Stimulated activated CD8-positive, alpha-beta memory T cell treated with anti-CD3 and anti-CD28 coated beads, Interleukin-4, amount 100 ng/mL, for 1 hour (primary cell): ENCODE measurements at places on chromosomes 7 and 10.

GRCh38 chr10:59709395-59710125 is at the start of gene SLC16A9:
Gene SLC16A9, minus strand, starts transcription at chr10:59709850. Its CDS starts 25,559 bp downstream, at chr10:59684291.
- no peak for DNase-seq

DNA sequence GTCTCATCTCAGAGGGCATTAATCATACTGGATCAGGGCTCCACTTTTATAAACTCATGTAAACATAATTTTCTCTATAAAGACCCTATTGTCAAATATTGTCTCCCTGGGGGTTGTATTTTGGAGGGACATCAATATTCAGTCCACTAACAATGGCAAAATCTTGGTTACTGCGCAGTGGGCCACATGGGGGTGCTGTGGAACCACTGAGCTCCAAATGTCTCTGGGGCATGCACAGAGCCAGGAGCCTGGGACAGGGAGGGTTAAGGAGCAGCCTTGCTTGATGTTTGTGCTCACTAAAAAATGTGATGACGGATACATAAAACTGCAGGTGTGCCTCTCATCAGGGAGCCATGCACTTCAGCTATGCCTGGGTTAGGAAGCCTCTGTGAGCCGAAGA is 62.1 kb upstream of the PRSS58 start:
- DNase-seq, result no peak

DNA sequence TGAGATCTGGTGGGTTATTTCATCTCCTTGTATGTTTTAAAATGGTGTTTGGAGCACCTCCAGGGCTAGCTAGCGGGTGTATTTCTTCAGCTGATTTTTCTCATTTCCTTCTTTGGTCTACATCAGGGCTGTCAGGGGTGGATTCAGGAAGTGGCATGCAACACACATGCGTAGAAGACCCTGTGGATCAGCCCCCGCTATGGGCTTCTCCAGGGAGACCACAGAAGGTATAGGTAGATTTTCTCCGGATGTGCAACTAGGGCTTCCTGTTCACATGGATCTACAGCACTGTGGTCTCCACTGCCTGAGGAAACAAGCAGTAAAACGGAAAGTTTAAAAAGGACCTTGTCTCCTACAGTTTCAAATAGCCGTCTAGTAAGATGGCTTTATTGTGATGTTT is 10.4 kb downstream of the NUB1 start:
- no peak for DNase-seq

GRCh38 chr7:105133358-105133757 is 119.4 kb downstream of the KMT2E start:
- no peak for DNase-seq

GRCh38 chr7:50267525-50268041 is 36.9 kb upstream of the IKZF1 start:
- no peak for DNase-seq

- no peak for DNase-seq
Measured at GRCh38 chr10:95513941-95514392, 47.2 kb downstream of the SORBS1 start.

- DNase-seq, result no peak
Measured at GRCh38 chr10:27065084-27065483, 35.2 kb downstream of the ANKRD26 start.

GRCh38 chr10:8444630-8445029 is 390.1 kb downstream of the GATA3 start:
- peak; percentile 31 for DNase-seq

DNA sequence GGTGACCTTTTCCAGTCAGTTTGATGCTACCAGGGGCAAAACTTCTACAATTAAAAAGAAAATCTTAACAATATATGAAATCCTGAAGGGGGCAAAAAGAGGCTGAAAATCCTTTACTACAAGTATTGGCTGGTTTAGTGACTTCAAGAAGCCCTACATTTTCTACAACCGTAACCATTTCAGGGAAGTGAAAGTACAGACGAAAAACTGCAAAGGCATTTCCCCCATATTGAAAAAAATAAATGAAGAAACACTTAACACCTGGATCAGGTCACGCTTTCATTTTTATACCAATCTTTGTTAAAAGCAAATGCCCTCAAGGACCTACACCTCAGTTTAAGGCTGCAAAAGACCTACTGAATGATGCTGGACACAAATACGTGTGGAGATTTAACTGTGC is 38.6 kb downstream of the IL6 start:
- no peak for DNase-seq

GRCh38 chr7:18835001-18835690 is 282.3 kb downstream of the TWIST1 start:
- DNase-seq, result no peak

DNA sequence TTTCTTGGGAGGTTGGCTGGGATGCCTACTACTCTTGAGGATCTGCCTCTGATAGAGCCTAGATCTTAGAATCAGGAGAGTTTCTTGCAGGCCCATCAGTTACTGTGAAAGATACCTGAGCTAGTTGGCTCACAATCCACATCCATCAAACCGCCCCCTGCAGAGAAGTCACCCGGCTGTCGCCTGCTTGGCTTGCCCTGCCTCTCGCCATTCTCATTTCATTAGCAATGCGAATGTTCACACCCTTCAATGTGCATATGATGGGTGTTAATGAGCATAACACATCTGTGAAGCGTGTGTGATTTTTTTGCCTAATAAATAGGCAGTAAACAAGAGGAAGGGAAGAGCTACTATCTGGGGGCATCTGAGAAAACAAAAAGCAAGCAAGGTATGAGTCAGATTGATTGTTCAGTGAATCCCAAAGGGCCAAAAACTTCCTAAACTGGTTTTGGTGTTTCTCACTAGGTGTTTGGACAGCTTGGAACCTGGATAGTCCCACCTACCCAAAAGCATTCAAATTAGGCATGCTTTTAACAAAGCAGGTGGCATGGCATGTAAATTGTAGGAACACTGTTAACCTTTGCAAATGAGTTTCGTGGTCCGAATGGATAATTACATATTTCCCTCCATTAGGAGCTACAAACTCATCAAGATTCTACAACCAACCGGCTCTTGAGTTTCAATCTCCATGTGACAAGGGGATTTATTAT is 272.3 kb upstream of the C7orf33 start:
- no peak for DNase-seq

- no peak for DNase-seq
Measured at GRCh38 chr10:3954615-3955014, 169.6 kb upstream of the KLF6 start.

DNA sequence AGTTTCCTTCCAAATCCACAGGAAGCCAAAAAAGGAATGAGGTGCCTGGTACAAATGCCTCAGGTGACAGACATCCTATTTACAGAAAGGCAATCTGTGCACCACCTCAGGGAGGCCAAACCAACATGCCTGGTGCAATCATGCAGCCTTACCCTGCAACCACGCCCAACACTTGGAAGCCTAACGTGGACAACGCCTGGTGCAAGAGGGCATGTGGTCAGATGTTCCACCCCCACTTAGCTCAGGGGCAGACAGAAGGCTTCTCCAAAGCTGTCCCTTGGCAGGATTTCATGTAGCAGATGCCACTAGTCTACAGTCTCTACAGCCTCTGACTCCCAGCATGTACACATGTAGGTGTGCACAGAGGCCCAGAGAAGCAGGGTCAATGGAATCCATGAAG is 89.5 kb downstream of the KCNMA1 start:
- DNase-seq, result no peak

GRCh38 chr10:74380795-74381194 is 229.8 kb downstream of the ADK start:
- no peak for DNase-seq

DNA sequence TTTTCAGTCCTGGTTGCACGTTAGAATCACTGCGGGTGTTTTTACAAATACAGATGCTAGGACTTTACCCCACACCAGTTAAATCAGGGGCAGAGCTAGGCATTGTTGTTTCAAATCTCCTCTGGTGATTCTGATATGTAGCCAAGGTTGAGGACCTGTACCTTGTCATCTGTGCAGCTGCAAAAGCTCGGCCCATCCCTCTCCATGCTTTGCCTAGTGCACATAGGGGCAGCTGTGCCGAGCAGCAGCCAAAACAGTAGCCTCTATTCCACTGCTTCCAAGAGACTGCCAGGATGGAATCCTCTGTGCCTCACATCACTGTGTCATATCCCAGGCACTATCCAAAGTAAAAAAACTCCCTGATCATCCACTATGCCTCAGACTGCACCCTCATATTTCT is 181.3 kb downstream of the CDK14 start:
- DNase-seq, result no peak

DNA sequence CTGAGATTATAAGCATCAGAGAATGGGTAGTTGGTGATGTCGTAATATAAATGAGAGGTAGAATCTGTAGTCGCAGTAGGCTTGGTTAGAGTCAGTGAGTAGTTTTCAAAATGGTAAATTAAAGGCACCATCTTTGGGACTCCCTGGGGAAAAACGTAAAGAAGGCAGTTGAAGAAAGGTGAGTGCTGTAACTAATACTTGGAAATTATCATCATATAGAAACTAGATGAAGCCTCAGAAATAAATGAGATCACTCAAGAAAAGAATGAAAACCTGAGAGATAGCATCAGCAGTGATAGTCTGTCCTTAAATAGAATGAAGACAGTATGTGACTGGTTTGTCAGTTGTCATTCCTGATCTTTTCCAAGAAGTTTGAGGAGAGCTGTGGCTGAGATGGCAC is 23.8 kb downstream of the PALS2 start:
- no peak for DNase-seq

DNA sequence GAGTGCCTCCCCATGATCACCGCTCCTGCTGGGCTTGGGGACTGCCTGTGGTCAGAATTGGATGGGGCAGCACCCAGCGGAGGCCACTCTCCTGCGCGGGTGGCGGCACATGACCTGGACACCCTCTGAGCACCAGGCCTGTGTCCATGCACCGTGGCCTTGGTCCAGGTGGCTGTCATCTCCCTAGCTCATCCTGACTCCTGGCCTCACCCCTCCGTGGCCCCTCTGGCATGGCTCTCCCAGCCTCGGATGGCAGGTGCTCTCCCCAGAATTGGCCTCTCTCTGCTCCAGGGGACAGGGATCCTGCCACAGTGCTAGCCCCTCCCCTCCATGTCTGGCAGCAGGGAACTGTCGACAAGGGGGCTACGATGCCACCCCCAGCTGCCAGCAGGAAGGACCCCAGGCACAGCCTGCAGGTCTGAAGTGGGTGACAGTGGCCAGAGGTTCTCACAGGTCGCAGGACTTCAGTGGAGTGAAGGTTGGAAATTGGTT is 37.2 kb upstream of the BTBD16 start:
- DNase-seq, result no peak

DNA sequence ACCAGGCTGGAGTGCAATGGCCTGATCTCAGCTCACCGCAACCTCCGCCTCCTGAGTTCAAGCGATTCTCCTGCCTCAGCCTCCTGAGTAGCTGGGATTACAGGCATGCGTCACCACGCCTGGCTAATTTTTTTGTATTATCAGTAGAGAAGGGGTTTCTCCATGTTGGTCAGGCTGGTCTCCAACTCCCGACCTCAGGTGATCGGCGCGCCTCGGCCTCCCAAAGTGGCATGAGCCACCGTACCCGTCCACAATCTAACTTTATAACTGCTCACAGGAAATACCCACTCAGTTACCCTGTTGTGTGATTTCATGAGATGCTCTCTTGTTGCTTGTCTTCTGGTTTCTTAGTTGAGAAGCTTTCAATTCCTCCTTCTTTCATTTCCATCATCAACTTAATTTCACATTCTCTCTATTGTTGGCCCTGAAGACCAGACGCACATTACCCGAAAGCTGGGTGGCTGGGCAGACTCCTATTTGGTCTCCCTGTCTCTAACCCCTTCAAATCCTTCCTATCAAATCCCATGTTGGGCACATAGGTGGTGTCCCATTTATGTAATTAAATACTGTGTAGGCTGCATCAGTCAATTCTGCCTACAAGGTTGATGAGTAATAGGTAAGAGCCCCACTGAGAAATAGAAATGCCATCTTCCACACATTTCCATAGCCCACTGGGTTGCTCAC is 1.1 kb upstream of the GSTO2 start:
- DNase-seq, result no peak
